Activated CD8-positive, alpha-beta T cell treated with anti-CD3 and anti-CD28 coated beads, Interleukin-2, amount 10 ng/mL, durations not matched to agents 7 days and 5 days (primary cell): ENCODE measurements at places on chromosomes 7 and 10. TPM values are rescaled to one million over a fixed set of nuclear protein-coding genes. Genes with fewer than 3 reads are reported as not detected.

GRCh38 chr10:127338399-127339110 is 142.2 kb upstream of the INSYN2A start:
- DNase-seq, result no peak

DNA sequence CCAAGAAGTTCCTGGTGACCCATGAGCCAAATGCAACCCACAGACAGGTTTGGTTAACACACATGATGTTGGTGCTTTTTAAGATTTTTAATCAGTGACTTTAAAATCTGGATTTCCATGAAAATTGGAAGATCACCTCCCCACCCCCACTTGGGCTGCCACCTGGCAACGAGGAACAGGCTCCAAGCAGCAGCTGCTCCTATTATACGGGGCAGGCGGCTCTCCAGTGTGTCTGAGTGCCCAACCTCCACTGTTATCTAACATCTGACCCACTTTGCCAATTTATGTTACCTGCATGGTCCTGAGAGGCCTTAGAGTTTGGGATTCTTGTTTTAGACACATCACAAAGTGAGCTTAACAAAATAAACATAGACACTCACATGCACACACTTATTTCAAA is 56.4 kb downstream of the SGMS1 start:
- no peak for DNase-seq

DNA sequence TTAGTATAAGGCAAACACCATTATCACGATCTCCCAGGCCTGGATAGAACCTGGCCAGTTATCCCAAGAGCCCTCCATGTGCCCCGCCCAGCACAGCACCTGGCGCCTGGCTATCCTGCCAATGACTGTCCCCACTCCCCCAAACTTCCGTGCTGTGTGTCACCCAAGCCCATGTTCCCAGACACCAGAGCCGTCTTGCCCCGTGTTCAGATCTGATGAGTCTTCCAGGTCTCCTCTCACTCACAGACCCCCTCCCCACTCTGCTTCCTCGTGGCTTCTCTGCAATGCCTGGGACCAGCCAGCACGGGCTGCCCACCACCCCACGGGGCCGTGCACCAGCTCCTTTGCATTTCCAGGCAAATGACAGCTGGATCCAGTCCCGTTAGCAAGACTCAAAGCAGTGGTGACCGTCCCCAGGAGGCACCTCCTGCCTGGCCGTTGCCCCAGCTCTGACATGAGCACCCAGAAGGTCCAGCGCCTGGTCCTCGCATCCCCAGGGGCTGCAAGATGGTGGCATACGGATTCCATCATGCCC is 43.8 kb upstream of the INPP5A start:
- DNase-seq, result no peak

CYP3A4 gene
- not detected for total RNA-seq

POLL gene
- 28.5 TPM for total RNA-seq
